Epithelial cell of proximal tubule (primary cell): ENCODE measurements at places on chromosomes 7 and 10. TPM values are rescaled to one million over a fixed set of nuclear protein-coding genes. Genes with fewer than 3 reads are reported as not detected.

GBX1 gene
- total RNA-seq: not detected in 2 replicates

SKAP2 gene
- 18.3 and 31.5 TPM in 2 replicates for total RNA-seq

TET1 gene
- total RNA-seq: 0.52 and 1.0 TPM in 2 replicates

DNA sequence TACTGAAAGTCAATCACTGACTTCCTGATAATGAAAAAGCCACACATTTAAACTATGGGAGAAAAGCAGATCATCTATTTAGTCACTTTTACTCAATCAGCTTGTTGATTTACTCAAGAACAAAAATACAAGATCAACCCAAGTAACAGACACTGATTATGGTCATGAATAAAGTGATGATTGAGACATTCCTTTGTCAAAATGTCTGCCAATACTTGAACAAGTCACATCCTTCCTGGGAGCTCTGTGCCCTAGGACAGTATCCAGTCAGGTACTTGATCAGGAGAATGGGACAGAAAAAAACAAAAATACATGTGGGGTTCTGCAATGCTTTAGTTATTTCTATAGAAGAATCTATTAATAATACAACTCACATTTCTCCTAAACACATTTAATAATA lies 150.0 kb upstream of the NEBL start:
- DNase-seq: no peak

- no peak for DNase-seq
These were observed 12.0 kb upstream of the LARP4B start for GRCh38 chr10:943334-944033.

DNA sequence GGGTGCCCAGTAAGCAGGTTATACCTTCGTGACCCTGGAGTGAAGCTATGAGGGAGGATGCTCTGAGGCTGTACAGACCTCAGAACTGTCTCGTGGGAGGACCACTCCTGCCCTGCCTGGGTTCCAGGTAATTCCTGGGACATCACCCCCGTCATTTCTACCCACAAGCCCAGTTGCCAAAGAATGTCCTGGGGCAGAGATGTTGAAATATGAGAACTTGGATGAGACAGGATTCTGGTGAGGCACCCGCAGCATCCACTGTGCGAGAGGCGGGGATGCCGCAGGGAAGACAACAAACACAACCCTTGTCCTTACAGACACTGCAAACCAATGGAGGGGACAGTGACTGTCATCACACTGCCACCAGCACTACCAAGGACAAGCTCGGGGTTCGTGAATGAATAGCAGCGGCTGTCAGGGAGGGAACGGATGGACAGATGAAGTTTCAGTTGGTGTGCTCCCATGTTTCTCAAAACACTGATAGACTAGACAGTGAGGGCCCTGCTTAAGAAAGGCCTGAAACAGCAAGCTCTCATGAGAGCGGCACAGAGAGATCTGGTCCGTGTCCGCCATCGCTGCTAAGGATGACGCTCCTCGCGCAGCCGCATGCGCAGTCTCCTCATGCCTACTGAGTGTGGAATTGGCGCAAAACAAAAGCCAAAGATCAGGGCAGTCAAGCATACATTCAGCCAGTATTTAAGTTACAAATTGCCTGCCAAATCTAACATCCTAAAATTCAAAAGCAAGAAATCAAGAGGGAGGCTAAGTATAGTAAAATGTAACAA lies 82.0 kb upstream of the RHEB start:
- no peak for DNase-seq

- DNase-seq: no peak
These were observed 35.8 kb downstream of the JAKMIP3 start for GRCh38 chr10:132101529-132101928.

GRCh38 chr10:71737001-71737833 lies 17.6 kb upstream of the C10orf105 start:
- DNase-seq: no peak

DNA sequence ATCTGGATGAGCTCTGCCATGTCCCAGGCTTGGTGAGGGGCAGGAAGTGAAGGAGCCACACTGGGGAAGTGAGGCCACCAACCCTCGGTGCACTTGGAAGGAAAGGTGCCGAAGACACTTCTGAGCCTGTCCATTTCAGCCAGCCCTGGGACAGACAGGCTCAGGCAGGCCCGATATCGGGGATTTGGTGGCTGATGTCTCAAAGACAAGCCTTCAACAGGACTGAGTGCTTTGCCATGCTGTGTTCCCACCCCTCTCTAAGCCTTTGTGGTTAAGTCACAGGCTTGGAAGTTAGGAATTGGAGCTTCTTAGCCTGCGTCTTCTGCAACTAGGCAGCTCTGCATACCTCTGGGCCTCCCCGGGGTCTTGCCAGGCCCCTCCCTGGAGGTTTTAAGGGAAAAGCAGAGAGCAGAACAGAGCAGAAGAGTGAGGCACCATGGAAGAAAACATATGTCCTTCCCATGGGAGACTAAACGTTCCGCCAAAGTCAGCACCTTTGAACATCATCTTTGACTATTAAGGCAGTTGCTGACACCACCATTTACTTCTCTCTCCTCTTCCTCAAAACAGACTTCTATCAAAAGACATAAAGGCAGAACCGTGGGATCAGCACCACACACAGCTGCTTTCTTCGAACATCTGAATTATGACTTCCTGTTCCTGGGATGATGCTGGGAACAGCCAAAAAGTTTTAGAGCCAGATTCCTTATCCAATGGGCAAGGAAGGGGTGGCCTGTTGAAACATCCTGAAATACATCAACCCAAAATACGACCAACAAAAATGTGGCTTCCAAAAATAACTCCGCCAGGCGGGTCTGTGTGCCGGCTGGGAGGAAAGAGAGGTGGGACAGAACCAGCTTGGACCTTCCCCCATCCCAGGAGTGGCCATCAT lies 71.8 kb downstream of the AFAP1L2 start:
- DNase-seq: no peak
